Fibroblast of lung (primary cell): ENCODE measurements at places on chromosomes 5 and 9. TPM values are rescaled to one million over a fixed set of nuclear protein-coding genes. Genes with fewer than 3 reads are reported as not detected.

DNA sequence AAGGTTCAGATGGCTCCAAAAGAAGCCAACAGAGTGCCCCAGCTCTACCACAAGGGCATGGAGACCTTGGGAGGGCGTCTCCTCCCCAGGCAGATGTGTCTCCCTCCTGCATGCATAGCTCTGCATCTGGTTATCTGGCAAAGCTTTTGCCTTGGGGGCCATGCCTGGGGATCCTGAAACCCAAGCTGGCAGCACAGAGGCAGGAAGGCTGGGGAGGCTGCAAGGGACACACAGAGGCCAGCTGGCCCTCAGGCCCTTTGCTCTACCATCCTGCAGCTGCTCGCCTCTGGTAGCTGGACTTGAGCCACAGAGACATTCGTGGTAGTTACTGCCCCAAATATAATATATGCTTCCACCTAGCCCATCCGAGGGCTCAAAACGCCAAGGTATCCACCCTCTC, 3.9 kb downstream of the SEPTIN8 start:
- DNase-seq = no peak

DNA sequence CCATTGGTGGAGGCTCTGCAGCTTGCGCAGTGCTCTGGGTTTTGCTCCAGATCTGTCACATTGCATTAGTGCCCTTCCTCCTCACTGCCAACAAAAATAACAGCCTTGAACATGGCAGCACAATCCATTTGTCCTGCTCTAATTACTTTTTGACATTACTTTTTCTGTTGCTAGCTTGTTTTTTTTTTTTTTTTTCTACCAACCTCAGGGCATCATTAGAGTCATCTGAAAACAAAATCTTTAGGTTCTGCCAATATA, 117.5 kb upstream of the NR5A1 start:
- DNase-seq = no peak

- peak; percentile 96 for DNase-seq
These were observed 17.1 kb upstream of the IL6ST start for GRCh38 chr5:56011835-56012234.

GRCh38 chr5:39167141-39167971, 52.0 kb downstream of the FYB1 start:
- peak; percentile 22 for DNase-seq

DNA sequence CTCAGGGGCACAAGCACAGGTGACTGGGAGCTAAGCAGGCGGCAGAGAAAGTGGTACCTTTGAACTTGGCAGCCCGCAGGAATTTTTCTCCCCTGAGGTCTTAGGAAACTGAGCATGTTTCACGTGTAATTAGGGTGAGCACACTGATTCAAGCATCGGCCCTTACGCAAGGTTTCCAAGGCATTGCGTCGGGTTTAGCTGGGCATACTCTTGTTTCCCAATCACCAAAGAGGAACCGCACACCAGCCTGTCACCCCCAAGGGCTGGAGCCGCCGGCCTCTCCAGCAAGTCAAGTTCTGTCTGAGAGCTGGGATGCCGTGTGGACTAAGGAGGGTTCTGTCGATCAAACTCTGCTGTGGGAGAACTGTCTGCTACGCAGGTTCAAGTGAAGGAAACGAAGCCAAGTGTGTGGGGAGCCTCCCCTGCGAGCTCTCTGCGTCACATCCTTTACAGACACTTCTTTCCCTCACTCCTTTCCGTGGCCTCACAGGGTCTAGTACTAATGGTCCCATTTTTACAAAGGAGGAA, 53.0 kb downstream of the ERGIC1 start:
- DNase-seq = peak; percentile 65

DNA sequence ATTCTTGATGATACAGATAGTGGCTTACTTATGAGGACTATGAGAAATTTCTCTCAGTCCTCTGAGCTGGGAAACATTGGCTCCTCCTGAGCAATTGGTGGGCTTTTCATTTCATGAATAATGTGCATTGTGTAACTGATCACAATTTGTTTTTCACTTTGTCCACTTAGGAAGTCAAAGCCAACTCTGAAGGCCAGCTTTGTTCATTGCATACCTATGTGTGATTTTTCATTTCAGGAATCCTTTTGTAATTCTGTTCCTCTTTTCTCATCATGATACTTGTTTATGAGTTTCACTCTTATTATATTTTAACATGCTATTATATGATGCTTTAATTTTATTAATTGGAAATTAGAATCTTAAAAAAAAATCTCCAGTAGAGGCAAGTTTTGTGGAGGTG, 483.0 kb downstream of the EBF1 start:
- no peak for DNase-seq

- DNase-seq = no peak
These were observed 23.3 kb upstream of the ABLIM3 start for GRCh38 chr5:149117970-149118369.

GRCh38 chr5:16502866-16503265, 37.3 kb upstream of the ZNF622 start:
- no peak for DNase-seq

DNA sequence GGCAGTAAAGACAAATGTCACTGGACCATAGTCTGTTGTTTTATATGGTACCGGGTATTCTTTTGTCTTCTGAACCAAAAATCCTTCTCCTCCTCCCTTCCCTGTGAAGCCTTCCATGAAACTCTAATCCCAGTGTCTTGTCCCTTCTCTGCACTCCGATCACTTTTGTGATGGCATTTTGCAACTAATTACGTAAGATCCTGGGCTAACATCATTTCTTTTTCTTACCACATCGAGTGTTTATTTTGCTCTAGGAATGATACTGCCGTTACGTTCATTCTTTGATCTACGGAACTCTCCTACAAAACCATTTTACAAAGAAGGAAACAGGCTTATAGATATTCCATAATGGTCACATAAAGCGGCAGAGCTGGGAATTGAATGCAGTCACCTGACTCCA, 33.7 kb downstream of the SNX18 start:
- DNase-seq = peak; percentile 29

GRCh38 chr5:90020575-90021538, 388.7 kb downstream of the CETN3 start:
- DNase-seq = peak; percentile 92

Gene MEGF10
- 0.02 and 0.09 TPM in 2 replicates for polyA plus RNA-seq

GRCh38 chr5:163529698-163530097, 24.3 kb downstream of the MAT2B start:
- no peak for DNase-seq

DNA sequence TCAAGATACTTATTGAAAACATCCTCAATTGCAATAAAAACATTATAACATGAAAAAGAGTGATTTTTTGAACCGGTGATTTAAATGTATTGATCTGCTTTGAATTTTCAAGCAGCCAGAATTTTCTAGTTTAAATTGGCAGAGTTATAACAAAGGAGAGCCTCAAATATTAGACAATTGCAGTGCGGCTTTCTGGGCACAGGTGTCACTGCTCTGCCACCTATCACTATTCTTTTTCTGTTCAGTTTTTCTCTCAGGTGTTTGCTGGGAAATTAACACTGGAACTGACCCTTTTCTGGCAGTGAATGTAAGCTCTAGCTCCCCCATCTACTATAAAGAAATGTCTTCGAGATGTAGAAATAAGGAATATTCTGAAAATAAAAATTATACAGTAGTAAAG, 23.0 kb downstream of the ZBED3 start:
- no peak for DNase-seq
